ENCODE measurements at places on chromosomes 11 and 22. TPM values are rescaled to one million over a fixed set of nuclear protein-coding genes. Genes with fewer than 3 reads are reported as not detected.

Gene C11orf97
- not detected for total RNA-seq

Gene OR51B4
- not detected for total RNA-seq

Gene DRD4
- 0.95 TPM for total RNA-seq

Gene OR8A1
- total RNA-seq: not detected

Gene RIBC2
- 2.9 TPM for total RNA-seq

Gene PRR33
- not detected for total RNA-seq

Gene FAM227A
- 2.4 TPM for total RNA-seq

All from Panc1 (cell line).